Activated T-cell treated with anti-CD3 and anti-CD28 coated beads for 48 hours (primary cell): ENCODE measurements at places on chromosomes 2 and 18.
A peak's percentile ranks its signal among the peaks of the same experiment; 100 is the strongest.

- no peak for DNase-seq
These were observed 37.4 kb downstream of the NCK2 start for GRCh38 chr2:105782123-105782522.

GRCh38 chr2:171852366-171852888 lies 41.6 kb downstream of the SLC25A12 start:
- DNase-seq: no peak

GRCh38 chr2:212484563-212485080 lies 54.0 kb downstream of the ERBB4 start:
- DNase-seq: no peak

GRCh38 chr2:3465844-3466481 lies 53.4 kb downstream of the ADI1 start:
- DNase-seq: no peak

DNA sequence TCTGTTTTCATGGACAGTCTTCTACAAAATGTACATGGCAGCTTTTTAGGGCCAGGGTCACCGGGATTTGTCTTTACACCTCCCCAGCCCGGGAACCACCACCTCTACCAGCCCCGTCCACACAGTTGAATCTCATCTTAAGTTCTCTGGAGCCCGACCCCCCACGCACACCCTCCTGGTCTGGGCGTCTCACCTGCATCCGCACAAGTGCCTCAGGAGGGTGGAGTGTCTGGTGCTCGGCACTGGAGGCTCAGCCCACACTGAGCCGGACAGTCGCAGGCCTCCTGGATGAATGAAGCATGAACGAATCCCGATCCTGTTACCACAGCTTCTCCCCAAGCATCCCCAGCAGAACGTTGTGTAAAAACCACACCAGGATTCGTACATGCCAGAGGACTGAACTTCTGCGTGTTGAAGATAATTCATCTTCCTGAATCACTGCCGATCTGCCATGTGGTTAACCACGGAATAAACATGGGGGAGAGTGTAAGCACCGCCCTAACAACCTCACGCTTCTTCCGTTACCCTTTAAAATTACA lies 162.0 kb downstream of the RTP5 start:
- peak; percentile 10 for DNase-seq

- no peak for DNase-seq
These were observed 82.1 kb downstream of the HS6ST1 start for GRCh38 chr2:128236491-128237035.

GRCh38 chr2:205959521-205959920 lies 126.5 kb downstream of the INO80D start:
- DNase-seq: no peak

- no peak for DNase-seq
These were observed 42.3 kb upstream of the STAT1 start for GRCh38 chr2:191056228-191056627.

DNA sequence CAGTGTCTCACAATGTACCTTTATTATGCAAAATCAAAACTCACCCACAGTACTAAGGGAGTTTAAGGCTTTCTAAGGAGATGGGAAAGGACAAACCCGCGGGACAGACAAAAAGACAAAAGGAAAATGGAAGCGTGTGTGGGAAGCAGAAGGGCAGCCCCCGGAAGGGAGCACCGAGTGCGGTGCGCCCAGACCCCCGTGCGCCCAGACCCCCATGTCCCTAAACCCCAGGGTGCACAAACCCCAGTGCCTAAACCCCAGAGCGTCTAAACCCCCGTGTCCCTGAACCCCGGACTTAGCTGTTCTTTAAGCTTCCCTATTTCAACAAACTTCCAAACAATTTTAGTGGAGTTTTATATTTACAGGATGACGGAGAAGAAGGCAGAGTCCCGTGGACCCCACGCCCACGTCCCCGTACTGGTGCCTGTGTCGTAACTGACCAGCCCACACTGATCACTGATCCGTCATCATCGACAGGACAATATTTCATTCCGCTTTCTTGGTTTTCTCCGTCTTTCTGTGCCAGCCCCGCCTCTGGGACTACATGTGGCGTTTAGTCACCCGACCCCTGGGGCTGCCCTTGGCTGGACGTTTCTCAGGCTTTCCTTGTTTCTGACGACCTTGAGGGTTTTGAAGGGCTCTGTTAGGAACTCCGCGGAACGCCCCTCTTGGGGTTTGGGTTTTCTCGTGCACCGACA lies 76.9 kb downstream of the RTP5 start:
- DNase-seq: no peak

- no peak for DNase-seq
These were observed 69.2 kb downstream of the RNF144A start for GRCh38 chr2:6986301-6986911.
